ENCODE measurements at places on chromosomes 7 and 10. TPM values are rescaled to one million over a fixed set of nuclear protein-coding genes. Genes with fewer than 3 reads are reported as not detected.
A peak's percentile ranks its signal among the peaks of the same experiment; 100 is the strongest.

- no peak overlapping the region for H3K4me3 ChIP-seq
- peaks cover 8% of the 10 kb centered on the region for H3K4me1 ChIP-seq
- H3K27me3 ChIP-seq: no peaks in the 10 kb centered on the region
- peak overlapping the region; percentile 55 for H3K27ac ChIP-seq
These were observed 141.8 kb downstream of the DIP2C start for GRCh38 chr10:547591-548081.

- no peaks in the 10 kb centered on the region for H3K27me3 ChIP-seq
- no peak for DNase-seq
- peak overlapping the region; percentile 78 for H3K27ac ChIP-seq
- H3K4me3 ChIP-seq: no peak overlapping the region
These were observed 181.8 kb upstream of the PRSS1 start for GRCh38 chr7:142567201-142568075.

DNA sequence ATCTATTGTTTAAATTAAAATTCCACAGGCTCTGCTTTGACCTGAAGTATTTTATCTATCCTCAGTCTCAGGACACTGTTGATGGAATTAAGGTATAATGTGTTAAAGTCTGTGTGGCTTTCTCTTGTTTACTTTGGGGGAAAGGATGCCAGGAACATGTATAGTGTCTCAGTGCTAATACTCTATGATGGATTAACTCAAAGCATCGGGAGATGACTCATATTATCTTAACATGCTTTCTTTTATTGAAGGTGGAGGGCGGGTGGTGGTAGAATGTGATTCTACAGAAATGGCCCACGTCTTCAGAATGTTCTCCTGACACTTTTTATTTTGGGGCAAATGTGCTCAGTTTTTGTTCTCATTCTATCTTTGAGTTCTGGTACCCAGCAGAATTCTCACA, 189.0 kb downstream of the ANKRD30A start:
- no peaks in the 10 kb centered on the region for H3K27me3 ChIP-seq
- peaks cover 14% of the 10 kb centered on the region for H3K4me1 ChIP-seq
- no peak overlapping the region for H3K27ac ChIP-seq

DNA sequence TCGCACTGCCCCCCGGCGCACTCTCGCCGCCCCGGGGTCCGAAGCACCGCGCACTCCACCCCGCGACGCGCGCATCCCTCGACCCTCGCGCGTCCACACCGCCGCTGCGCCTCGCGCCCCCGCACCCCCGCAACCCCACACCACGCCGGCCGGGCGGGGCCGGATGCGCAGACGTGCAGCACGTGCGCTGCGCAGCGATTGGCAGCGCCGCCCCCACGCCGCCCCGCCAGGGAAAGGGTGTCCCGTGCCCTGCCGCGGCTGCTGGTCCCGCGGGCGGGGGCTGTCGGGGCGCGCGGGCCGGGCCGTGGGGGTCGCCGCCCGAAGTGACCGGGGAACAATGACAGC, 53.7 kb upstream of the KDM7A start:
- H3K27me3 ChIP-seq: no peaks in the 10 kb centered on the region
- H3K36me3 ChIP-seq: no peaks in the 10 kb centered on the region
- no peak for DNase-seq
- H3K27ac ChIP-seq: no peak overlapping the region

DNA sequence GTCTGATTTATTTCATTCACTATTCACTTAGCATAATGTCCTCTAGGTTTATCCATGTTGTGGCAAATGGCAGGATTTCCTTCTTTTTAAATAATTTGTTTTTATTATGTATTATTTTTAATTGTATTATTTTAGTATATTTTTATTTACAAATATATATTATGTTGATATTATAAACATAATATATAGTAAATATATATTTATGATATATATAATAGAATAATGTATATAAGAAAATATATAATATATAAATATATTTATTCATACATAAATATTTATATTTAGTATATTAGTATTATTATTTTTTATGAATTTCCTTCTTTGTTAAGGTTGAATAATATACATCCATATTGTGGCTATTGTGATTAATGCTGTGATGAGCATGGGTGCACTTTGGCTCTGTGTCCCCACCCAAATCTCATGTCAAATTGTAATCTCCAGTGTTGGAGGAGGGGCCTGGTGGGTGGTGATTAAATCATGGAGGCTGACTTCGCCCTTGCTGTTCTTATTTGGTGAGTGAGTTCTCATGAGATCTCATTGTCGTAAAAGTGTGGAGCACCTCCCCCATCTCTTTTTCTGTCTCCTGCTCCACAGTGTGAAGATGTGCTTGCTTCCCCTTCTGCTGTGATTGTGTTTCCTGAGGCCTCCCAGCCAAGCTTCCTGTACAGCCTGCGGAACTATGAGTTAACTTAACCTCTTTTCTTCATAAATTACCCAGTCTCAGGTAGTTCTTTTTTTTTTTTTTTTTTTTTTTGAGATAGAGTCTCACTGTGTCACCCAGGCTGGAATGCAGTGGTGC, 52.3 kb upstream of the CYP2C18 start:
- no peak overlapping the region for H3K4me3 ChIP-seq
- H3K27ac ChIP-seq: no peak overlapping the region
- no peaks in the 10 kb centered on the region for H3K36me3 ChIP-seq
- H3K4me1 ChIP-seq: no peaks in the 10 kb centered on the region

- no peaks in the 10 kb centered on the region for H3K36me3 ChIP-seq
- H3K27me3 ChIP-seq: no peaks in the 10 kb centered on the region
- H3K4me1 ChIP-seq: peaks cover 24% of the 10 kb centered on the region
These were observed 495.9 kb upstream of the ANKRD30A start for GRCh38 chr10:36629476-36629875.

GRCh38 chr10:98097616-98098015, 36.8 kb upstream of the R3HCC1L start:
- H3K4me1 ChIP-seq: no peaks in the 10 kb centered on the region
- no peak overlapping the region for H3K4me3 ChIP-seq
- no peak overlapping the region for H3K27ac ChIP-seq
- H3K27me3 ChIP-seq: peaks cover 81% of the 10 kb centered on the region
- no peaks in the 10 kb centered on the region for H3K36me3 ChIP-seq
- DNase-seq: no peak

GRCh38 chr7:123864012-123864411, 19.0 kb downstream of the HYAL4 start:
- H3K4me1 ChIP-seq: peaks cover 7% of the 10 kb centered on the region
- no peak overlapping the region for H3K4me3 ChIP-seq
- no peaks in the 10 kb centered on the region for H3K36me3 ChIP-seq
- H3K27ac ChIP-seq: no peak overlapping the region
- no peak for DNase-seq
- no peaks in the 10 kb centered on the region for H3K27me3 ChIP-seq

- H3K4me1 ChIP-seq: no peaks in the 10 kb centered on the region
- H3K27me3 ChIP-seq: no peaks in the 10 kb centered on the region
- no peak overlapping the region for H3K4me3 ChIP-seq
- no peak overlapping the region for H3K27ac ChIP-seq
These were observed 1463.4 kb upstream of the CELF2 start for GRCh38 chr10:9554321-9554720.

DNA sequence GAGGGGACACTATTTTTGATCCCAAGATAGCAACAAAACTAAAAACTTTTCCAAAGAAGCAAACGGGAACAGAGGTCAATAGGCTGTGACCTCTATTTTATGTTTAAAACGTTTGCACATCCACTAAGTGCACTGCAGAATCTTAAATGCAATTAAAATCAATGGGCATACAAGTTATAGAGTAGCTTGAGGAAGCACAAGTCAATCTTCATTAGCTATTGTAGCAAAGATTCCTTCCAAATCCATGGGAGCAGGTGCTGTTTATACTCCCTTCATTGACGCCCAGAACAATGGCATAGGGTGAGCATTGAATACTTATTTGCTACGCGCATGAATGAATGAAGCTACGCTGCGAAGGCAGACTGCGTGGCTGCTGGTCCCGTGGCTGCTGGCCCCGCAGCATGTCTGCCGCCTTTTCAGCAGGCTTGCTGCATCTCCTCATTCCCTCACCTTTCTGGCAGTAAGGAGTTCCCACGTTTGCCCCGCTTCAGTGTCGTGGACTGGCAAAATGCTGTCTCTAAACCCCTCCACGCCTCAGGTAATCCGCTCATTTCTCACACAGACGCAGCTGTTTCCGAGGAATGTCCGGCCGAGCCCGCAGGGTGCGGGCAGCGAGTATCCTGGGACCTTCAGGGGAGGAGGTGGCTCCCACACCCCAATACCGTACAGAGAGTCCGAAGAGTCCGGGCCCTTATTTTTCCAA, 754 bp upstream of the PHYHIPL start:
- no peak for DNase-seq
- H3K27me3 ChIP-seq: peaks cover 41% of the 10 kb centered on the region
- no peak overlapping the region for H3K27ac ChIP-seq

GRCh38 chr7:139598642-139599041, 75.2 kb downstream of the CLEC2L start:
- 0 out of 2 replicates have a peak, but pooled peaks cover 7% of the 10 kb centered on the region for H3K4me1 ChIP-seq
- no peaks in the 10 kb centered on the region for H3K27me3 ChIP-seq
- H3K36me3 ChIP-seq: peaks cover 81% of the 10 kb centered on the region
- DNase-seq: peak; percentile 50
- H3K4me3 ChIP-seq: no peak overlapping the region
- H3K27ac ChIP-seq: no peak overlapping the region

DNA sequence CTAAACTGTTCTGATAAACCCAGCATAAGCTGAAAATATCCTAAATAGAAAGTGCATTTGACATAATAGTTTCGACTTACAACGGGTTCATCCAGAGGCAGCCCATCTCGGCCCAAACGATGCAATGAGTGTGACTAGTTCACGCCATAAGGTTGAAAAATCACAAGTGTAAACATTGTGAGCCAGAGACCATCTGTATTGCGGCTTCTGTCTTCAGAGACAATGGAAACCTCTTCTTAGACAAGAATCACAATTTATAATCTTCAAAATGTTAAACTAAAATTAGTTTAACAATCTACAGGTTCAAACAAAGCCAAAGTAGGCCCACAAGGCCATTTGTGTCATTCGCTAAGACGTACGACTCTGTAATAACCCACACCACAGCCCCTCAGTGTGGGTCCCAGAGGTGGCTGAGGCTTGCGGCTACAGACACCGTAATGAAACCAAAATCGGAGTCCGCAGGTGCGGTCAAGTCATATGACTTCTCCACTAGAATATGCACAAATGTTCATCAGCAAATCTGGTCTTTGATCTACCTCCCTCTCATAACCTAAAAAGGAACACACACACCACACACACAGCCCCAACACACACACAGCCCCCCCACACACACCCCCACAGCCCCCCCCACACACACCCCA, 81.8 kb downstream of the DIP2C start:
- no peak overlapping the region for H3K4me3 ChIP-seq
- no peak overlapping the region for H3K27ac ChIP-seq
- H3K4me1 ChIP-seq: peaks cover 3% of the 10 kb centered on the region

DNA sequence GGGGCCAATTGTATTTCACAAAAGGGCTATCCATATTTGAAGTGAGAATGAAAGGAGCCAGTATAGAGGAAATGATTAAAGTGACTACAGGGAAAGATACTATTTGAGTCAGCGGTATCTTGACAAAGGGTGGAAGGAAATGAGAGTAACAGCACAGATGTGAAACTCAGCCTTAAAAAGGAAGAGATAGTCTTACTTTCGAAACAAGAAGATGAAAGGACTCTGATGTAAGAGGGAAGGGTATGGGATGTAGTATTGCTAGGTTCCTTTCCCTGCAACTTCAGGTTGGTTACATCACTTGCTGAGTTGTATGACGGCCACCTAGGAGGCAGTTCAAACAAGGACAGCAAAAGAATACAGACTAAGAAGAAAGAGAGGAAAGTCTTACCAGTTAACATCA, 13.7 kb downstream of the CISD1 start:
- no peaks in the 10 kb centered on the region for H3K27me3 ChIP-seq
- H3K27ac ChIP-seq: no peak overlapping the region
- no peak overlapping the region for H3K4me3 ChIP-seq
- H3K4me1 ChIP-seq: peaks cover 13% of the 10 kb centered on the region
- no peak for DNase-seq

- peak; percentile 87 for DNase-seq
- H3K27ac ChIP-seq: peak overlapping the region; percentile 14
- peaks cover 27% of the 10 kb centered on the region for H3K4me1 ChIP-seq
- H3K4me3 ChIP-seq: no peak overlapping the region
These were observed 324.9 kb downstream of the PARD3 start for GRCh38 chr10:34489973-34490745.

DNA sequence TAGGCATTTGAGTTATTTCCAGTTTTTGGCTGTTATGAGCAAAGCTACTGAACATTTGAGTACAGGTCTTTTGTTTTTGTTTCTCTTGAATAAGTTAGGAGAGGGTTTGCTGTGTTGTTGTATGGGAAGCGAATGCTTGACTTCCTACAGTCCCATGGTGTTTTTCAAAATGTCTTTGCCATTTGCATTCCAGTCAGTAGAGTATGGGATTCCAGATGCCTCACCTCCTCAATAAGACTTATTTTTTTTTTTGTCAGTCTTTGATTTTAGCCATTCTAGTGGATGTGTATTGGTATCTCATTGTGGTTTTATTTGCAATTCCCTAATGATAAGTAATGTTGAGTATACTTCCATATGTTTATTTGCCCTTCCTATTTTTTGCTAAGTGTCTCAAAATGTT, 19.4 kb downstream of the CDK13 start:
- no peak overlapping the region for H3K27ac ChIP-seq
- H3K4me3 ChIP-seq: no peak overlapping the region
- no peaks in the 10 kb centered on the region for H3K4me1 ChIP-seq
- H3K27me3 ChIP-seq: no peaks in the 10 kb centered on the region

Gene APBB1IP
- not detected for total RNA-seq
